ENCODE measurements at places on chromosomes 6 and 20.

- no peak for DNase-seq
These were observed 18.0 kb upstream of the SIM1 start for GRCh38 chr6:100482698-100483097.

- DNase-seq, result no peak
These were observed 19.1 kb downstream of the PTPRA start for GRCh38 chr20:2892376-2892775.

GRCh38 chr6:137794516-137795201 is 72.4 kb upstream of the TNFAIP3 start:
- no peak for DNase-seq

DNA sequence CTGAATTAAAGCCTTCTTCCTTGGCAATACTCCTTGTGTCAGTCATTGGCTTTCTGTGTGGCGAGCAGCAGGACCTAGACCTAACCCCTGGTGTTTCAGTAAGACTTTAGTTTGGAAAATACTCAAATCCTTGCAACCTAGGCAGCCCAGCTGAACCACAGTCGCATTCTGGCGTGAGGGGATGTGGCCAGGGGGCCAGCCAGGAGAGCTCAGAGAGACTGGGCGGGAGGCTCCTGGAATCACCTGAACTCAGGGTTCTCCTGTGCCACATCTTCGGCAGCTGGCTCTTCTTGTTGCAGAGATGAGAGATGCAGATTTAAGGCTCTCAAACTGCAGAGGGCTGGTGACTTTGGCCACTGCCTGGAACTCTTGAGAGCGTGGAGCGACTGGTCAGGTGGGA is 102.7 kb downstream of the SYNDIG1 start:
- DNase-seq, result no peak

DNA sequence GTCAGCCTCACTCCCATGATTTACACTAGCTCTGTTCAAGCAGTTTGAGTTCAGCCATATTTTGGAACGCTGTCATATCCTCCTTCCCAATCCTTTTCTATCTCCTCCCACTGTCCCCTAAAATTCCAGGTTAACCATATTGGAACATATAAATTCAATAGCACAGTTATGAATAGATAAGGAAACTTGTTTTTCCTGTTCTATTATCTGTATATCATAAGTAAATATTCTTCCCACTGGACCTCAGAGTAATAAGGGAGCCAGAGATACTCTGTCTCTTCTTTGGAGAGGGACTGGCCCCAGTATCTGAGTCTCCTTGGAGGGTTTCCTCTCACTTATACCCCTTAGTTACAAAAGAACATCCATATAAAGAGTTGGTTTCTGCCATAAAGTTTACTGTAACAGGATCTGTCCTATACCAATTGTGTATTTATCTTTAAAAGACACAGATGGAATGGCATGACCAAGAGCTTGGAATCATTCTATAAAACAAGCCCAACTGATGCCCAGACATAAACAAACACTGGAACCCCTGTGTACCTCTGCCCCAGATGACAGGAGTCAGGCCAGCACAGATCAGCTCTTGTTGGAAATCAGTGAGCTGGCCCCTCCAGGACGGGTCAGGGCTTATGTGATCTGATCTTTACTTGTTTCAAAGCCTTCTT is 67.1 kb downstream of the EPB41L2 start:
- no peak for DNase-seq

- DNase-seq, result no peak
These were observed 36.4 kb downstream of the HLA-DPB1 start for GRCh38 chr6:33112148-33112547.

- DNase-seq, result no peak
These were observed 153.5 kb upstream of the SCGN start for GRCh38 chr6:25498505-25498904.

DNA sequence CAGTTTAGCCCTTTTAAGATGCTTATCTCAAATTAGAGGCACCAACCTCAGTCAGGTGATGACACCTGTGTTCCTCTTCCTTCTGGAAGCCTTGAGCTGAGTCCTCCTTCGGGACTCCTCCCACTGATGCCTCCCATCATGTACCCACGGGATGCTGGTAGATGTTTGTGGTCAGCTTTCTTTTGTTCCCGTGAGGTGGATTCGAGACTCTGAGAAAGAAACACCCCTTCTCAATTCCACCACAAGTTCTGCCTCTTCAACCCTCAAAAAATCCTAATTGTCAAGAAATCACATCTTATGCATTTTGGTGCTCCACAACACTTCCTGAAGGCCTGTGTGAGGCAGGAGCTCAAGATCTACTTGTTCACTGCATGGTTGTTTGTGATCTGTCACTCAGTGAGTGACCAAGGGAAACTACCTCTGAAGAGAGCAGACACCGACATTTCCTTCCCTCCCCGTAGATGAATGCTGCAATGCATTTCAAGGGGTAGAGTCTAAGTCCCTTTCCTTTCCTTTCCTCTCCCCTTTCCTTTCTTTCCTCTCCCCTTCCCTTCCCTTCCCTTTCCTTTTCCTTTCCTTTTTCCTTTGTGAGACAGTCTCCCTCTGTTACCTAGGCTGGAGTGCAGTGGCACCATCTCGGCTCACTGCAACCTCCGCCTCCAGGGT is 50.5 kb downstream of the PCNA start:
- DNase-seq, result no peak

DNA sequence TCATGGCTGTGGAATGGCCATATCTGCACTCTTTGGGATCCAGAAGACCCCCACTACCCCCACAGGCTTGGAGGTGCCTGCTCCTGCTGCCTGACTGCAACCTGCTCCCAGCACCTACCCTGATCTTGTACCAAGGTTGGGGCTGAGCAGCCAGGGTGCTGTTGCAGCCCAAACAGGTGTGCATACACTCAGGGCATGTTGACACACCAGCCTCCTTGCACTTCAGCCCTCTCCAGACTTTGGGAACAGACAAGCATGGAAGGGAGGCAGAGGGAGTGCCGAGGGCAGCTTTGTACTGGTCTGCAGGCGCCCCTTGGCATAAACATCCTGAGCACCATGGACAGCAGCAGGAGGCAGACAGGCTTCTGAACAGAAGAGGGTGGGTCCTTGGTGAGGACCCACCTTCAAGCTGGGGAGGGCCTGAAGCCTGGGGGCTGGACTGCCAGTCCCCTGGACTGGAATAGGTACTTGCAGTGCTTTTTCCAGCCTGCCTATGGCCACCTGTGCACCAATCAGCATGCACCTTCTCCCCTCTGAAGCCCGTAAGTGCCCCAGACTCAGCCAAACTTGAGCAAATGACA is 1675.8 kb downstream of the HACE1 start:
- DNase-seq, result no peak

GRCh38 chr6:43271103-43271815 is 26.8 kb upstream of the SLC22A7 start:
- no peak for DNase-seq

DNA sequence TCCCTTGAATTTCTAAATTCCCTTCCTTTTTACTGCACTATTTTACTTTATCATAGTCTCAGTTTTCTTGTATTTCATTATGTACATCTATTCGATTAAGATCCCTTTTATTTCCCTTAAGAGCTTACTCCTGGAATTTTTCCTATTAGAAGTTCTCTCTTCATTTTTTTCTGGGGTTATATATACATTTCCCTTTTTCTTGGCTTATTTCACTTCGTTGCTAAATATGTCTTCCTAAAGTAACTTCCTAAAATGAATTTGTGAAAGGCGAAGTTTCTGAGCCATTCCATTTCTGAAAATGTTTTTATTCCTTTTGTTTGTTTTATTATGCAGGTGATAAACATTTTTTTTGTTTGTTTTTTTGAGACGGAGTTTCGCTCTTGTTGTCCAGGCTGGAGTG is 5.9 kb upstream of the CD109 start:
- no peak for DNase-seq
